ENCODE measurements at places on chromosomes 4 and X. TPM values are rescaled to one million over a fixed set of nuclear protein-coding genes. Genes with fewer than 3 reads are reported as not detected.

GRCh38 chr4:36133086-36133485 is 111.2 kb downstream of the ARAP2 start:
- DNase-seq, result no peak
- H3K4me3 ChIP-seq, result no peak overlapping the region
- peaks cover 18% of the 10 kb centered on the region for H3K36me3 ChIP-seq
- peaks cover 20% of the 10 kb centered on the region for H3K4me1 ChIP-seq
- no peak overlapping the region for H3K27ac ChIP-seq

Gene DRP2
- 0.64 TPM for total RNA-seq

Gene SYN1
- 0.92 TPM for total RNA-seq

Gene SEPTIN6
- 84.0 TPM for total RNA-seq

DNA sequence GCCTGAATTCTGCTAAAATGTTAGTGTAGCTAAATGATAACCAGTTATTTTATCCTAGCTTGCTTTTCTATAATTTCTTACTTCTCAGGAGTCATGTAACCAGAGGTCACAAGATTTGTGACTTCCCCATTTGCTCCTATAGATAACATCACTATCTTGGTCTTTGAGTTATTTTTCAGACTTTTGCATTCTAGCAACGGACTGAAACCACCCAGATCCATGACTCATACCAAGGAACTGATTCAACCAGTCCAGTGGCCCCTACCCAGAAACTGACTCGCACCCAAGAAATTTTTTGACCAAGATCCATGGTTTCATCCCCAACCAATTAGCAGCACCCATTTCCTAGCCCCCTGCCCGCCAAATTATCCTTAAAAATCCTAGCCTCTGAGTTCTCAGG is 50.0 kb downstream of the IQCM start:
- no peaks in the 10 kb centered on the region for H3K36me3 ChIP-seq
- no peaks in the 10 kb centered on the region for H3K27me3 ChIP-seq
- H3K4me1 ChIP-seq, result no peaks in the 10 kb centered on the region
- H3K4me3 ChIP-seq, result no peak overlapping the region
- H3K27ac ChIP-seq, result no peak overlapping the region
- DNase-seq, result no peak

GRCh38 chrX:153433161-153433680 is 12.6 kb downstream of the TREX2 start:
- no peak overlapping the region for H3K27ac ChIP-seq
- H3K27me3 ChIP-seq, result no peaks in the 10 kb centered on the region
- no peaks in the 10 kb centered on the region for H3K36me3 ChIP-seq
- no peaks in the 10 kb centered on the region for H3K4me1 ChIP-seq

Gene TRIM2
- total RNA-seq, result not detected

DNA sequence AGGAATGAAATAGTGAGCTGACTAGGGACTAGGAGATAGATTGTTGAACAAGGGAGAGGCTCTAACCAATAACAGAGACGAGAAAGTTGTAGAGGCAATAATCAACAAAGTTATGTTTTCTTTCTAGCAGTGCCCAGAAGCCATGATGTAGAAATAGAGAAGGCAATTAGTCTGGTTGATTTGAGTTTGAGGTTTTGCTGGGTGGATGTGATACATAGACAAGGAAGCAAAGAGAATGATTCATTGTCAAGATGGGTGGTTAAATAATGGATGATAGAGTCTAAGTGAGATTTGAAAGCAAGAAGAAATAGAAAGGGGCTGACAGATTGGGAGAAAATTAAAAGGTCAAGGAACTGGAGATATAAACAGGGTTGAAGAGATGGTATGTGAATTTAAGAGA is 11.2 kb downstream of the RBM41 start:
- H3K36me3 ChIP-seq, result peaks cover 7% of the 10 kb centered on the region
- DNase-seq, result no peak
- H3K4me1 ChIP-seq, result peaks cover 11% of the 10 kb centered on the region

DNA sequence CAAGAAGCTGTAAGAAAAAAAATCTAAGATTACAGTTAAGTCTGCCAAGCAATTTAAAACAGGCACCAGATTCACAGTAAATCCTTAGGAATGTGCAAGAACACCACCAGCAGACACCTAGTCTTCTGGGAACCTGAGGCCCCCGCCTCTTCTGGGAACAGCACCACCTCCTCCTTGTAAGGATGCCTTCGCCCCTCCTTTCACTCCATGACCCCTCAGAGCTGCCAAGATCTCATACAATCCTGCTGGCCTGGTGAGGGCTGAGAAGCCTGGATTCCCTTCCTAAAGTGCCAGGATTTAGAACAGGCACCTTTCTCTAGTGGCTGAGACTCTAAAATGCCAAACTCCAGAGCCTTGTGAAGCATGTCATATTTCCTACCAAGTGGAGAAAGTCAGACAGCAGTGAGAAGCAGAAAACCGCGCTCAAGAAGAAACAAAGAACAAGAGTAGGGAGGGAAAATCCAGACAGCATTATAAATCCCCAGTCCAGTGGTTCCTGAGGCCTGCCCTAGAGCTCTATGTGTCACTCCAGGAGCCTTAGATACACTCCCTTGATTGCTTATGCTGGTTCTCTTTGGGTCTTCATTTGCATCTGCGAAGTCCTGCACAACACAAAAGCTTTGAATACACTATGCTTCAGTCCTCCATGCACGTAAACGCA is 166.4 kb downstream of the TSPAN5 start:
- no peak for DNase-seq
- H3K27me3 ChIP-seq, result no peaks in the 10 kb centered on the region
- H3K4me1 ChIP-seq, result peaks cover 12% of the 10 kb centered on the region
- no peaks in the 10 kb centered on the region for H3K36me3 ChIP-seq
- no peak overlapping the region for H3K4me3 ChIP-seq
- H3K27ac ChIP-seq, result no peak overlapping the region

GRCh38 chrX:13587786-13588477 is 18.5 kb downstream of the EGFL6 start:
- H3K4me1 ChIP-seq, result no peaks in the 10 kb centered on the region
- no peak overlapping the region for H3K27ac ChIP-seq
- peaks cover 38% of the 10 kb centered on the region for H3K27me3 ChIP-seq
- no peaks in the 10 kb centered on the region for H3K36me3 ChIP-seq
- no peak for DNase-seq
